Nephron progenitor cell (in vitro differentiated cells): ENCODE measurements at places on chromosomes 4 and X.

DNA sequence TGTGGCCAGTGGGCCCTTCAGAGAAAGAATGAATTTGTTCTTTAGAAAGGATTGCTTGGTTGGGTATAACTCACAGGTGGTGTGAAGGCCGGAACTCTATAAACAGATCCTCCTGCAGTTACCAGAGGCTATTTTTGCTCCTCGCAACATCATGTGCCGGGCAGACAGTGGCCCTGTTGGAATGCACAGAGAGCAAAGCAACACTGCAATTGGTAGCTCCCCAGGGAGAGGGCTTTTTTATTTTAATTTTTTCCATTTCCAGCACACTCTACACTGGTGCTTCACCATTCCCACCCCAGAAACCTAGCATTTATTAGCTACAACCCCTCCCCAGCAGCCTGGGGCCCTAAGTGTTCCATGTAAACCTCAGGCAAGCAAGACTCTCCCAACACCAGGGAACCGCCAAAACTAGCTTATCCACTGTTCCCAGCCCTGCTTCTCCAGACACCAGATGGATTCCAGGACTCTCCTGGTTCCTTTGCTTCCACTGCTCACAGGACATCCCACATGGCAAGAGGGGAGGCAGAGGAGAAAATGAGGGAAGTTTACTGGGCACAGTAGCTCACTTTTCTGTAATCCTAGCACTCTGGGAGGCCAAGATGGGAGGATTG is 75.1 kb upstream of the TMEM164 start:
- no peak for DNase-seq
- peaks cover 7% of the 10 kb centered on the region for H3K4me1 ChIP-seq
- H3K27ac ChIP-seq = no peak overlapping the region
- no peak overlapping the region for H3K4me3 ChIP-seq
- peaks cover 2% of the 10 kb centered on the region for H3K27me3 ChIP-seq

- DNase-seq = no peak
- peaks cover 3% of the 10 kb centered on the region for H3K27me3 ChIP-seq
- no peak overlapping the region for H3K27ac ChIP-seq
- H3K36me3 ChIP-seq = no peaks in the 10 kb centered on the region
Measured at GRCh38 chrX:22577181-22577580, 304.5 kb downstream of the CBLL2 start.

DNA sequence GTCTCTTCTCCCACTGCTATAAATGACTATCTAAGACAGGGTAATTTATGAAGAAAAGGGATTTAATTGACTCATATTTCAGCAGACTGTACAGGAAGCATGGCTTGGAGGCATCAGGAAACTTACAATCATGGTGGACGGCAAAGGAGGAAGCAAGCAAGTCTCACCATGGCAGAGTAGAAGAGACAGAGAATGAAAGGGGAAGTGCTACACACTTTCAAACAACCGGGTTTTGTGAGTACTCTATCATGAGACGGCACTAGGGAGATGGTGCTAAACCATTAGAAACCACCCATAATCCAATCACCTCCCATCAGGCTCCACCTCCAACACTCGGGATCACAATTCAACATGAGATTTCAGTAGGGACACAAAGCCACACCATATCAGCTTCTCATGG is 11.1 kb downstream of the UBE2NL start:
- H3K27me3 ChIP-seq = no peaks in the 10 kb centered on the region
- no peak for DNase-seq
- H3K27ac ChIP-seq = no peak overlapping the region
- H3K4me1 ChIP-seq = no peaks in the 10 kb centered on the region
- H3K4me3 ChIP-seq = no peak overlapping the region

DNA sequence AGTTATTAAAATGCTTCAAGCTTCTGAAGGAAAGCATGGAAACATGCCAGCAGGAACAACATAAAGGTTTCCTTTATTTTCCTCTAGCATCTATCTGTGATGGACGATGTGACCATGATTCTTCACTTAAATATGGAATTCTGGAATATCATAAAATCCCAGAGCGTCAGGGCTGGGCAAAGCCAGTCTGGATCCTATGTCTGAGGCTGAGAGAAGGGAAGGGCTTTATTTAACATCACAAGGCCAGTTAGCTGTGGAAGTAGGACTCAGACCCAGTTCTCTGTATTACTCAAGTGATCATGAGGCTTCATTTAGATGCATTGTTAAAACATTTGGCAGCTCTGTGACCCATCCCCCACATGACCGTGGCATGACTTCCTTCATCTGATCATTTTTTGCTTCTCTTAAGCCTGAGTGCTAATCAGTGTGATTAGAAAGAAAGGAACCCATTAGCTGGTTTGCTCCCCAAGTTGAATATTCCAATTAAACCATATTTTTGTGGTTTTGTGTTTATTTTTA is 40.9 kb upstream of the EOLA2 start:
- H3K27ac ChIP-seq = no peak overlapping the region
- H3K4me1 ChIP-seq = no peaks in the 10 kb centered on the region
- H3K36me3 ChIP-seq = no peaks in the 10 kb centered on the region
- no peaks in the 10 kb centered on the region for H3K27me3 ChIP-seq

DNA sequence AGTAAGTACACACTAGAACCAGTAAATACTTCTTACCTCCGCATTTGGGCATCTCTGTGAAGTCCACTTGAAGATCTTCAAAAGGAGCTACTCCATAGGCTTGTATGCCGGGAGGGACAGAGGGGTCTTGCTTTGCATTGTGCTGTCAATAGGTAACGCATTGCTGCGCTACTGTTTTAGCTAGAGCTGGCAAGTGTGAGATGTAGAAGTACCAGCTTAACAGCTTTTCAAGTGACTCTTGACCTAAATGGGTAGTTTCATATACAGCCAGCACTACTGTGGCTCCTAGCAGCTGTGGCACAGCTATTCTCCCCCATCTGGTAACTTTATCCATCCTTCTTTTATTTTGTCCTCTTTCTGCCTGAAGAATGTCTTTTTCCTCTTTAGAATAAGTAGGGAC is 205.3 kb upstream of the KLF8 start:
- no peaks in the 10 kb centered on the region for H3K36me3 ChIP-seq
- H3K4me1 ChIP-seq = no peaks in the 10 kb centered on the region
- no peak overlapping the region for H3K4me3 ChIP-seq
- DNase-seq = no peak

- H3K36me3 ChIP-seq = no peaks in the 10 kb centered on the region
- H3K4me1 ChIP-seq = peaks cover 13% of the 10 kb centered on the region
- DNase-seq = no peak
- peaks cover 3% of the 10 kb centered on the region for H3K27me3 ChIP-seq
- H3K27ac ChIP-seq = no peak overlapping the region
- H3K4me3 ChIP-seq = no peak overlapping the region
Measured at GRCh38 chrX:149807747-149808458, 26.2 kb downstream of the MAGEA9 start.

GRCh38 chrX:49040376-49040955 is 2.7 kb downstream of the TFE3 start:
- peaks cover 3% of the 10 kb centered on the region for H3K27me3 ChIP-seq
- DNase-seq = no peak
- peaks cover 41% of the 10 kb centered on the region for H3K4me1 ChIP-seq
- H3K36me3 ChIP-seq = peaks cover 17% of the 10 kb centered on the region

DNA sequence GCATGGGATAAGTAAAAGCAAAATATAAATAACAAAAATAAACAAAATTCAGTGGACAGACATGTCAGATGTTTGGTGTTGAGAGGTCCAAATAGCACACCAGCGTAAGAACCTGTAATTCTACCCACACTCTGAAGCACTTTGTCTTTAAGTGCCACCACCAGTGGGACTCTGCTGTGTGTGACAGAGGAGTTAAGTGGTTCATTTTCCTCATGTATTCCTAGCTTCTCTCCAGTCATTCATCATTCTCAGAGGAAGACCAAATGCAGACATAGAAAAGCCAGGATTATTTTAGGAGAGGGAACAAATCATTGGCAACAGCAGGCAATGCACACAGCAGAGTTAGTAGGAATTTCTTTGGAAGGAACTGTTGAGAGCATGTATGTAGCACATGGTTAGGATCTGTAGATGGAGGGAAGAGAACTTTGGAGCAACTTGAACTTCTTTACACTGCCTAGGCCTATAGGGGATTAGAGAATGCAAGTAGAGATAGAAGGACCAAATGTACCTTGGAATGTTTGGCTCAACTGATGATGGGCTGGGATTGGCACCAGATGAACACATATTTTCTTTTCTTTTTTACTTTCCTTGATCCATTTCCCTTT is 43.0 kb upstream of the ARHGAP24 start:
- peaks cover 11% of the 10 kb centered on the region for H3K4me1 ChIP-seq
- no peak overlapping the region for H3K4me3 ChIP-seq
- H3K36me3 ChIP-seq = no peaks in the 10 kb centered on the region
- H3K27ac ChIP-seq = no peak overlapping the region

GRCh38 chr4:152039023-152039481 is 278.2 kb upstream of the GATB start:
- DNase-seq = no peak
- peaks cover 13% of the 10 kb centered on the region for H3K27me3 ChIP-seq
- no peak overlapping the region for H3K4me3 ChIP-seq
- peaks cover 10% of the 10 kb centered on the region for H3K4me1 ChIP-seq
- no peak overlapping the region for H3K27ac ChIP-seq

GRCh38 chr4:140612357-140612756 is 43.6 kb upstream of the UCP1 start:
- H3K27me3 ChIP-seq = peaks cover 7% of the 10 kb centered on the region
- H3K4me1 ChIP-seq = peaks cover 28% of the 10 kb centered on the region
- H3K36me3 ChIP-seq = no peaks in the 10 kb centered on the region
- DNase-seq = no peak

DNA sequence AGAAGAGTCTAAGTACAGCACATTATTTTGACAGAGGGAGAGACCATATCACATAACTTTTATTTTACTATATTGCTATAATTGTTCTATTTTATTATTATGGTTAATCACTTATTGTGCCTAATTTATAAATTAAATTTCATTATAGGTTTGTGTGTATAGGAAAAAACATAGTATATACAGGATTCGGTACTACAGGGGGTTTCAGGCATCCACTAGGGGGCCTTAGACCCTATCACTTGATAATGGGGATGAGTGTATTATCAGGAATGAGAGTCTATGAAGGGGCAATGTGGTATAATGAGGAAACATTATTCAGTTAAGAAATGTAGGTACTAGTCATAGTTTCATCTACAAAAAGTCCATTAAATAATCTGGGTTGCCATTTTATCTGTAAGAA is 833.1 kb downstream of the C4orf33 start:
- H3K4me1 ChIP-seq = no peaks in the 10 kb centered on the region
- no peak overlapping the region for H3K4me3 ChIP-seq
- no peak for DNase-seq
- H3K27ac ChIP-seq = no peak overlapping the region

DNA sequence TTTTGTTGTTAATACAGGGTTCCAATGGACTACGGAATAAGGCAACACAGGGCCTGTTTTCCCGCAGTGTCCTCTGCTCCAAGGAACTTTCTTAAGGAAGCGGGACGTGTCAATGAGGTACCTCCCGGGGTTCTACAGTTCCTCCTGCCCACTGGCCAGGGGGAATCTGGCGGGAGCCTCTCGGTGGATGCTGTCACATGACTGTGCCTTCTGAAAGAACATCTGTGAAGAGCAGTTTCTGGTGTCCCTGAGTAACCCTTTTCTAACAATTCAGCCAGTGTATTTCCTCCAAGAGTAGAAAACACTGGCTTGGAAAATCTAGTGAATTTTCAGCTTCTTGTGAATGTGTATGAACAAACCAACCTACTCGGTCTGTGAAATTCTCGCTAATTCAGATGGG is 32.7 kb downstream of the MFAP3L start:
- H3K27me3 ChIP-seq = peaks cover 4% of the 10 kb centered on the region
- H3K4me3 ChIP-seq = no peak overlapping the region
- no peak for DNase-seq

- H3K27ac ChIP-seq = peak overlapping the region; percentile 90
- H3K27me3 ChIP-seq = peaks cover 2% of the 10 kb centered on the region
- H3K4me1 ChIP-seq = peaks cover 16% of the 10 kb centered on the region
- peak overlapping the region; percentile 98 for H3K4me3 ChIP-seq
- DNase-seq = peak; percentile 2
- peaks cover 26% of the 10 kb centered on the region for H3K36me3 ChIP-seq
Measured at GRCh38 chrX:48003367-48003757, 427 bp downstream of the ZNF182 start.

DNA sequence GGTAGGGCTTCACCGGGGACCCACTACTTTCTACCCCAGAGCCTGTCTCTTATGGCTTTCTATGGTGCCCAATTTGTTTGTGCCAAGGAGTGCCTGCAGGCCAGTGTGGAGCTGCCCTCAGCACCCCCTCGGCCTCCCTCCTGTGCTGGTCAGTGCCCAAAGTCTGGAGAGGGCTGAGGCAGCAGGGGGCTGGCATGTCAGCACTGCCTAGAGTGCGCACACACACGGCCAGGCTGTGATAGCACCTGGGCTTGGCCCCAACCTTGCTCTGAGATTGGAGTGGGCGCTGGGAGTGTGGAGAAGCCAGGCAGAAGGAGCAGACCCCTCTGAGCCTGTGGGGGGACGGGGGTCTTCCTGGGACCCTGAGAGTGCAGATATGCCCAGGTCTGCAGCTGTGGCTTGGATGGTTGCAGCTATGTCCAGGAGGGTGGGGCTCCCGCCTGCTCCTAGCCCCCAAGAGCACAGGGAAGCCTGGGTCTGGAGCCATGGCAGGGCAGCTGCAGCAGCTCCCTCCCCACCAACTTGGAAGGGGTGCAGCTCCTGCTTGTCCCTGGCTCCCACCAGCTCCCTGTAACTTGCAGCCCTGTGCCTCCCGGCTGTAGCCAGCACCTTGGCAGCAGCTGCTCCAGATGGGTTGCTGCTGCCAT is 46.3 kb downstream of the GAGE1 start:
- H3K27ac ChIP-seq = no peak overlapping the region
- no peaks in the 10 kb centered on the region for H3K36me3 ChIP-seq
- DNase-seq = no peak
- H3K4me1 ChIP-seq = no peaks in the 10 kb centered on the region

GRCh38 chr4:88225232-88226105 is 58.9 kb downstream of the PPM1K start:
- no peak overlapping the region for H3K27ac ChIP-seq
- H3K4me1 ChIP-seq = peaks cover under 1% of the 10 kb centered on the region
- H3K27me3 ChIP-seq = peaks cover 7% of the 10 kb centered on the region
- no peak overlapping the region for H3K4me3 ChIP-seq
- H3K36me3 ChIP-seq = no peaks in the 10 kb centered on the region
- no peak for DNase-seq

- H3K27ac ChIP-seq = no peak overlapping the region
- no peak overlapping the region for H3K4me3 ChIP-seq
- no peak for DNase-seq
- H3K4me1 ChIP-seq = no peaks in the 10 kb centered on the region
Measured at GRCh38 chr4:158131027-158131426, 41.8 kb downstream of the GASK1B start.

DNA sequence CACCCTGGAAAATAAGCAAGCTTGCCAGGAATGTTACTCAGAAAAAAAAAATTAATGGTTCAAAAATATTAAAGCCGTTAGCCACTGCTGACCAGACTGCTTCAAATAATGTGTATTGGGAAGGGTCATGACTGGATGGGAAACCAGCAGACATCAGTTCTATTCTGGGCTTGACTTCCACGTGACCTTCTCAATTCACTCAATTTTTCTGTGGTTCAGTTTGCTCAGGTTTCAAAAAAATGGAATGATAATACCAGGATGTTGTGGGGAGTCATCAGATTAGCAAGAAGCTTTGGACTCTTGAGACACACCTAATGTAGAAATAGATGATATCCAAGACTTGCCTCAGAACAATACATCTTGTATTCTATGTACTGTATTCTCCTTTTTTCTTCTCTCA is 541.9 kb upstream of the BOD1L1 start:
- H3K36me3 ChIP-seq = no peaks in the 10 kb centered on the region
- no peaks in the 10 kb centered on the region for H3K27me3 ChIP-seq
- H3K27ac ChIP-seq = no peak overlapping the region
- no peaks in the 10 kb centered on the region for H3K4me1 ChIP-seq

- peak overlapping the region; percentile 25 for H3K27ac ChIP-seq
- no peak for DNase-seq
- no peak overlapping the region for H3K4me3 ChIP-seq
- no peaks in the 10 kb centered on the region for H3K27me3 ChIP-seq
- H3K36me3 ChIP-seq = peaks cover 4% of the 10 kb centered on the region
Measured at GRCh38 chr4:142354794-142355420, 491.2 kb downstream of the INPP4B start.
